Activated T-cell treated with anti-CD3 and anti-CD28 coated beads, Interleukin-2, amount 50 U/mL, for 4 hours (primary cell): ENCODE measurements at places on chromosomes 11 and 22.
A peak's percentile ranks its signal among the peaks of the same experiment; 100 is the strongest.

DNA sequence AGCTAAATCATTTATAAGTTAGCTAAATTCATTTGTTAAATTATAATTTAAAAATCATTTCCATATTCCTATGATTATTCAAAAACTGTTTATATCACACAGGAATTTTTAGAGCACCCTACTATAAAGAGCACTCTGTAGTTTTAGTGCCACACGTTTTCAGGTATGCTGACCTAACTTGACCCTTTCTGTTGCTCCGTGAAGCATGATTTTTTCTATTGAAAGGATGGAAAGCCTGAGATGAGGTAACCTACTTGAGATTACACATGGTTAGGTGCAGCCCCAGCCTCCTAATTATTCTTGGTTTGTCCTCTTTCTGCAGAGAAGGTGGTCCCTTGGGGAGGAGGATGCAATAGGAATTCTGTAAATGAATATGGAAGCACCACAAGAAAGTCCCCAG is 72.6 kb downstream of the PPFIBP2 start:
- no peak for DNase-seq

DNA sequence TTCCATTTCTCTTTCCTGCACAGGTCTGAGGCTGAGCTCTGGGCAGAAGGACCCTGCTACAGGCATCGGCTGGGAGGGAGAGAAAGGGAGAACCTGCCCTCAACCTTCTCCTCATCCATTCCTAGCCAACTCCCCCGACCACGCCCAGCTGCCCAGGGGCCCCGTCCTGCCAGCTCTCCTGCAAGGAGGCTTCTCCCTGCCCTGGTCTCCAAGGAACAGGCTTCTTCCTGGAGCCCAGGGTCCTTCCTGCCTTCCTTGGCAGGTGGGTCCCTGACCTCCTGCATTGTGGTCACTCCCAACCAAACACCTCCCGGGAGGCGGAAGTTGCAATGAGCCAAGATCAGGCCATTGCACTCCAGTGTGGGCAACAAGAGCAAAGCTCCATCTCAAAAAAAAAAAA is 12.5 kb upstream of the HMOX1 start:
- DNase-seq, result no peak

DNA sequence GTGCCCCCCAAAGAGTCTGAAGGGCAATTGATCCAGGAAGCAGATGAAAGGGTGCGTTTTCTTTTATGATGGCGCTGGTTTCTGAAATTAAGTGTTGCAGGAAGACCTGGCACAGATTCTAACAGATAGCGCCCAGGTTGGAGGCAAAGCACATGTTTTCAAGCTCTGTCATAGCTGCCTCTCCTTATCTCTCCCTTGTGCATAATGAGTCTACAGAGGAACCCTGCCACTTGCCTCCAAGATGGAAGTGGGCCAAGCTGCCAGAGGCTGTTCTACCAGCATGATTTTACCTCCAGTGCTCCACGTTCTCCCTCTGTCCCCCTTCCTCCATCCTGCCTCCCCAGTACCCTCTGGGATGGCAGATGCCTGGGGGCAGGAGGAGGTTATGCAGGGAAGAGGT is 30.0 kb upstream of the TLCD5 start:
- DNase-seq, result no peak

GRCh38 chr11:82682003-82682751 is 51.5 kb downstream of the FAM181B start:
- DNase-seq, result no peak

GRCh38 chr11:34519595-34520235 is 6.1 kb upstream of the ELF5 start:
- DNase-seq, result no peak

GRCh38 chr11:61012737-61013215 is 41.3 kb downstream of the CD6 start:
- no peak for DNase-seq

GRCh38 chr22:39282645-39283321 is 36.6 kb downstream of the RPL3 start:
- no peak for DNase-seq

DNA sequence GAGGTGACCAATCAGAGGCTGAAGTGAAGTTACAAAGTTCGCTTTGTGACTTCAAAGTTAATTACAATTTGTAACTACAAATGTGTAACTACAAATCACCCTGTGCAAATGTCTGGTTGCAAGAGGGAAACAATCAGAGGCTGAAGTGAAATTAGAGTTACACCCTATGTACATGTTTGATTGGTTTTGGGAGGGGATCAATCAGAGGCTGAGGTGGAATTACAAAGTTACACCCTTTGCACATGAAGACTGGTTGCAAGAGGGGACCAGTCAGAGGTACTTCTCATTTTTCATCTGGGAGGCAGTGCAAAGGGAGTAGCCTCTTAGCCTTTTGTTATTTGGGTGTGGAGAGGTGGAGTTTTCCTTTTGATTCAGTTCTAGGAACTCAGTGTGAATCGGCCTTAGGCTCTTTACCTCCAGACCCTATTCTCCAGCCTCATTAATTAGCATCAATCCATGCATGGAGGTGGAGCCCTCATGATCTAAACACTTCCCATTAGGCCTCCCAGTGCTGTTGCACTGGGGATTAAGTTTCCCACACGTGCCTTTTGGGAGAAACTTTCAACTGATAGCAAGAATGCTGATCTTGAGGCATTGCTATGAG is 291.3 kb upstream of the MTNR1B start:
- no peak for DNase-seq

- no peak for DNase-seq
These were observed 16.9 kb downstream of the DAGLA start for GRCh38 chr11:61697078-61697502.

- no peak for DNase-seq
These were observed 39.7 kb downstream of the MAPK1 start for GRCh38 chr22:21827628-21828267.

GRCh38 chr11:10426475-10426874 is 28.6 kb upstream of the AMPD3 start:
- no peak for DNase-seq

- DNase-seq, result no peak
These were observed 341.9 kb upstream of the B3GAT1 start for GRCh38 chr11:134753771-134754520.

GRCh38 chr11:116984589-116984988 is 113.6 kb downstream of the SIK3 start:
- no peak for DNase-seq

- DNase-seq, result no peak
These were observed 8.9 kb downstream of the SCGB1A1 start for GRCh38 chr11:62427630-62428233.

GRCh38 chr11:113324250-113324649 is 9.9 kb downstream of the TTC12 start:
- no peak for DNase-seq

GRCh38 chr22:32949391-32950173 is 108.6 kb downstream of the SYN3 start:
- DNase-seq, result no peak

DNA sequence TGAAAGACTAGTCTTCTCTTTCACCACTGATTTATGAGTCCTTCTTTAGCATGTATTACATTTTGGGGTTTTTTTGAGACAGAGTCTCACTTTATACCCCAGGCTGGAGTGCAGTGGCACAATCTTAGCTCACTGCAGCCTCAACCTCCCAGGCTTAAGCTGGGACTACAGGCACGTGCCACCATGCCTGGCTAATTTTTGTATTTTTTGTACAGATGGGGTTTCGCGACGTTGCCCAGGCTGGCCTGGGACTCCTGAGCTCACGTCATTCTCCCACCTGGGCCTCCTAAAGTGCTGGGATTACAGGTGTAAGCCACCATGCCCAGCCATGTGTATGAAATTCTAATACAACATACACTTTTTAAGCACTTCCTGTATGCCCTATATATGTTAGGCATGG is 26.3 kb upstream of the CXCR5 start:
- DNase-seq, result no peak

- DNase-seq, result peak; percentile 24
These were observed 519 bp downstream of the ARRB1 start for GRCh38 chr11:75350743-75351540.

GRCh38 chr11:7909585-7910285 is 21.3 kb downstream of the OR10A6 start:
- DNase-seq, result no peak

- DNase-seq, result peak; percentile 24
These were observed 49.2 kb downstream of the DBX1 start for GRCh38 chr11:20110908-20111669.

GRCh38 chr11:94196363-94196762 is 67.7 kb downstream of the PANX1 start:
- no peak for DNase-seq

DNA sequence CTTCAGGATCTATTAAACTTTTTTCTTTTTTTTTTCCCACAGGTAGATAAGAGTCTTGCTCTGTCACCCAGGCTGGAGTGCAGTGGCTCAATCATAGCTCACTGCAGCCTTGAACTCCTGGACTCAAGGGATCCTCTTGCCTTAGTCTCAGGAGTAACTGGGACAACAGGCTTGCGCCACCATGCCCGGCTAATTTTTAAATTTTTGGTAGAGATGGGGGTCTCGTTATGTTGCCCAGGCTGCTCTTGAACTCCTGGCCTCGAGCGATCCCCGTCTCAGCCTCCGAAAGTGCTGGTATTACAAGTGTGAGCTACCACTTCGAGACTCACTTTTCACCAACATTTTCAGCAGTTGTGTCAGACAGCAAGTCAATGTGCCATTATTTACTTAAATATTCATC is 962 bp downstream of the SIRT3 start:
- DNase-seq, result no peak

DNA sequence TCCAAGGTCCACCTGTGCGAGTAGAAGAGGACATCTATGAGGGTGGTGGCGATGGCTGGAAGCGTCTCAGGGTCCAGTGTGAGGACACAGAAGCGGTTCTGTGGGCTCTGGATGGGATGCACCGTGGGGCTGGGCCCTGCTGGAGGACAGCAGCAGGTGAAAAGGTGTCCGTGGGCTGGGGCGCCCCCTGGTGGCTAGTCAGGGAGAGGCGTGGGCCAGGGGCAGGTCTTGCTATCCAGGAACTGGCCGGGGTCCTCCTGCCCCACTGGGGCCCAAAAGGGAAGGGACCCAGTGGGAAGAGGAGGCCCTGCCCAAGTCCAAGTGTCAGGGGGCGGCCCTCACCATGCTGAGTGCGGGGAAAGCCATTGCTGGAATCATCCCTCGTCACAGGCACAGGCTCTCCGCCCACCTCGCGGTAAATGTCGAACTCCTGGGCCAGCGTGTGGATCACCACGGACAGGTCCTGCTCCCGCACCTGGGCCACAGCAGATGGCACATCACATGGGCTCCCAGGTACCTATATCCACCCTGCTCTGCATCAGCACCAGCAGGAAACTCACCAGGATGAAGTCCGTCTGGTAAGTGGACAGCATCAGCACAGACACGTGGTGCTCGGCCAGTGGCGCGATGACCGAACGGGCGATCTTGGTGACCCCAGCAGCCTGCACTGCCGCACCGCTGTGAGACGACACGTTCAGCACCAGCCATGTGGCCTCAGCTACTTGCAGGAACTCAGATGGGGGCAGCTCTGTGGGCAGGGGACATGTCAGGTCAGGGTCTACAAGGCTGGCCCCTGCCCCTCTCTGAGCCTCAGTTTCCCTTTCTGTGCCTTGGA is 2.3 kb downstream of the CASTOR1 start:
- DNase-seq, result peak; percentile 89

GRCh38 chr11:80925321-80925720 is 1484.5 kb upstream of the TENM4 start:
- DNase-seq, result no peak

DNA sequence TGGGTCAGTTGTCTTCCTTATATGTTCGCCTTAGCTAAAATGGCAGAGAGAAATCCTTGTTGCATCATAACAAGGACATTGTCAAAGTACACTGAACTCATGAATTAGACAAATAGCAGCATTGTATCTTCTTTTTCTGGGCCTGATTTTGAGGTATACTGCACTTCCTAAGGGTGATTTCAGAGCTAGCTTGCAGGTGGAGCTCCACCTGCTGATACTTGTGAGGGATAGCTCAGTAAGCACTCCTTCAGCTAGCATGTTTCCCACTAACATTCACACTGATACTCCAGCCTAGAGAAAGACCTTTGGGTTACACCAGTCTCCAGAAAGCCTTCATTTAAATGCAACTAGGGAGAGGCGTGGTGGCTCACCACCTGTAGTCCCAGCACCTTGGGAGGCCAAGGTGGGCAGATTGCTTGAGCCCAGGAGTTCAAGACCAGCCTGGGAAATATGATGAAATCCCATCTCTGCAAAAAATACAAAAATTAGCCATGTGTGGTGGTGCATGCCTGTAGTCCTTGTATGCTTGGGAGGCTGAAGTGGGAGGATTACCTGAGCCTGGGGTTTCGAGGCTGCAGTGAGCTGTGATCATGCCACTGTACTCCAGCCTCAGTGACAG is 29.8 kb downstream of the JAM3 start:
- DNase-seq, result no peak

DNA sequence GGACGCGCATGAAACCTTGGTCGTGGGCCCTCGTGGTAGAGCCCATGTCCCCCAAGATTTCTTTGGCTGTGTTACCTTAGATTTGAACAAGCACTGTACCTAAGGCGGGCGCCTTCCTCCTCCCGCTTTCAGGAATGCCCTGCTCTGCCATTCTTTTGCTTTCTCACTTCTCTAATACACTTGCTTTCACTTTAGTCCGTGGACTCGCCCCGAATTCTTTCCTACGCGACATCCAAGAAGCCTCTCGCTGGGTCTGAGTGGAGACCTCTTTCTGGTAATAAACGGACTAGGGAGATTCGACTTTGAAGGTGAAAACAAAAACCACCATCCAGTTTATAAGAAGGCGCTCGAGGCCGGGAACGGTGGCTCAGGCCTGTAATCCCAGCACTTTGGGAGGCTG is 1.2 kb upstream of the NUP50 start:
- no peak for DNase-seq

- no peak for DNase-seq
These were observed 126.5 kb downstream of the CHST1 start for GRCh38 chr11:45538939-45539338.
